Common myeloid progenitor, CD34-positive (primary cell): ENCODE measurements at places on chromosomes 5 and 9.

- peak; percentile 71 for DNase-seq
Measured at GRCh38 chr9:77177894-77178794, 810 bp downstream of the VPS13A start.

GRCh38 chr5:95668216-95668615 lies 14.6 kb downstream of the SPATA9 start:
- no peak for DNase-seq

DNA sequence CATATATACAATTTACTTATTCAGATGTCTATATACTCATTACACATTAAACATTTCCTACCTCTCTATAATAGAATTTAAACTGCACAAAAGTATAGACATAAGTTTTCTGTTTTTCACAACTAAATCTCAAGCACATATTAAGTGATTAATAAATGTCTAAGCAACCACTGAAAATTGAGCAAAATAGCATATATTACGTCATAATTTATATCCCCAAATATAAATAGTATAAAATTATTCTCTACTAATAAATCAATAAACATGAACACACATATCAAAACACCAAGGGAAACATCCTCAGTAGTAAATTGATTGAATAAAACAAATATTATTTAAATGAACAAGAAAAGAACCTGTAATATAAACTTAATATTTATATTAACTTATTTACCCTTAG lies 865.1 kb downstream of the CDH18 start:
- no peak for DNase-seq

DNA sequence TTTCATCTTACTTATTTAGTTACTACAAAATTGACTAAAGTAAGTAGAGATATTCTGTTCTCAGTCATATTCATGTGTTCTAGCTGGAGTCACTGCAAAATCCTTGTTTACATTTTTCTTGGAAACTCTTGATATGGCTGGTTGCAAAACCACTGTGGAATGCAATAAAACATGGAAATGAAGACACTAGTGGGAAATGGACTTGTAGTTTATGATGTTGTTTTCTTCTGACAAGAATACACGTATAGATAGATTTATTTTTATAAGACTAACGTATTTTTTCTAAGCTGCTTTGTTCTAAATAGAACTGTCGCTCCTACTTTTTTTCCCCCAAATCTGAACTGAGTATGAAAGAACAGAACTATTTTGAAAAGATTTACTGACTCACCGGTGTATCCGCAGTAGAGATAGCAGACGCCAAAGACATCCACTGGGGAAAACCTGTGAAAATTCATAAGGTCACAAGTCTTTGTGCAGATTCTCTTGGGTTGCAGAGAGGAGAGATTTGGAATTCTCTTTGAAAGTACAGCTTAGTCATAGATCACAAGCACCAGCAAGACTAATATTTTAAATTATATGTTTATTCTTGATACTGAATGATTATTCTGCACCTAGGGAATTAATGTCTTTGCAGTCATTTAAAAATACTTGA lies 119.6 kb upstream of the TAF11L2 start:
- no peak for DNase-seq

DNA sequence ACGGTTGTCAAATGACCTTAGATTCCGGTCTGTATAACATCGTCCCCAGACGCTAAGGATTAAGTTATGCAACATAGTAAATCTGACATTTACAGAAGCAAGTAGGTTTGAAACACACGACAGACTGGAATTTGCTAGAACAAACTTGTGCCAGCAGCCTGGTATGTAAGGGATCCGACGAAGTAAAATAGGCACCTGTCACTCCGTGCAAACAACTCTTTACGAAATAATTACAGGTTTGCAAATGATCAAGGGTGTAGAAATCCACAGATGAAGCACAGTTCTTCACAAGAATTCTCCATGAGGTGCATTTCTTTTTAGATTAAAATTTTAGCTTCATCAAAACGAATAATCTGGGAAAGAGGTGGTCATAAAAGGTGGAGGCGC lies 508 bp downstream of the MOCS2 start:
- DNase-seq = peak; percentile 34

GRCh38 chr9:92297611-92298010 lies 4.1 kb upstream of the IARS1 start:
- peak; percentile 19 for DNase-seq

GRCh38 chr5:168472329-168472728 lies 13.9 kb upstream of the RARS1 start:
- no peak for DNase-seq

- no peak for DNase-seq
Measured at GRCh38 chr9:89890326-89890980, 285.6 kb downstream of the GADD45G start.

DNA sequence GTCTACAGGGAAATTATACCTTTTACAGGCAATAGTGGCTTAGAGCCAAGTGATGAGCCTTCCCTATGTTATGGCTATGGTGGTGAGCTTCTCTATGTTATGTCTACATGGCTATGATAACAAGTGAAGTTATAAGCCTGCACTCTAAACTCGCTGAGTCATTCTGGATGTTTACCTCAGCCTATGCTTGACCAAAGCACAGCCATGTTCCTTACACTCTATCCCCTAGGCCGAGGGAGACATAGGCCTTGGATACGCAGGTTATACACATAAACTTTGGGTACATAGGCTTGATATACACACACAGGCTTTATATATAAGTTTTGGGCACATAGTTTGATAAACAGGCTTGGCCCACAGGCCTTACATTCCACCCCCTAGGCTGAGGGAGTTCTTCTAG lies 13.8 kb downstream of the DMAC1 start:
- no peak for DNase-seq

GRCh38 chr9:19113964-19114679 lies 11.4 kb upstream of the HAUS6 start:
- DNase-seq = no peak

- no peak for DNase-seq
Measured at GRCh38 chr9:108511307-108511706, 344.5 kb downstream of the ACTL7B start.

DNA sequence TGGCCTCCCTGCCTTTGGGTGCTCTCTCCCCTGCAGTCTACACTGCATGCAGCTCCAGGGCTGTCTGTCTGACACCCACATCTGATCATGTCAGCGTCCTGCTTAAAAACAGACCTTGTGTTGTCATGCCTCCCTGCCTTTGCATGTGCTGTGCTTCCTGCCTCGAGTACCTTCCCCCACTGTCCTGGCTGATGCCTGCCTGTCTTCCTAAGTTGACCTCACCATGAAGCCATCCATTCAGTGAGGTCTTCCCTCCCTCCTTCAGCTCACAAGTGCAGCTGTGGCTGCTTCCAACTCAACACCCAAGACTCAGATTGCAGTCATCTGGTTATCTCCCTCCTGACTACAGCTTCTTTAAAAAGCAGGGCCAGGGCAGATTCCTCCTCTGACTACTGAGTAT lies 5.5 kb downstream of the ANGPTL2 start:
- no peak for DNase-seq

DNA sequence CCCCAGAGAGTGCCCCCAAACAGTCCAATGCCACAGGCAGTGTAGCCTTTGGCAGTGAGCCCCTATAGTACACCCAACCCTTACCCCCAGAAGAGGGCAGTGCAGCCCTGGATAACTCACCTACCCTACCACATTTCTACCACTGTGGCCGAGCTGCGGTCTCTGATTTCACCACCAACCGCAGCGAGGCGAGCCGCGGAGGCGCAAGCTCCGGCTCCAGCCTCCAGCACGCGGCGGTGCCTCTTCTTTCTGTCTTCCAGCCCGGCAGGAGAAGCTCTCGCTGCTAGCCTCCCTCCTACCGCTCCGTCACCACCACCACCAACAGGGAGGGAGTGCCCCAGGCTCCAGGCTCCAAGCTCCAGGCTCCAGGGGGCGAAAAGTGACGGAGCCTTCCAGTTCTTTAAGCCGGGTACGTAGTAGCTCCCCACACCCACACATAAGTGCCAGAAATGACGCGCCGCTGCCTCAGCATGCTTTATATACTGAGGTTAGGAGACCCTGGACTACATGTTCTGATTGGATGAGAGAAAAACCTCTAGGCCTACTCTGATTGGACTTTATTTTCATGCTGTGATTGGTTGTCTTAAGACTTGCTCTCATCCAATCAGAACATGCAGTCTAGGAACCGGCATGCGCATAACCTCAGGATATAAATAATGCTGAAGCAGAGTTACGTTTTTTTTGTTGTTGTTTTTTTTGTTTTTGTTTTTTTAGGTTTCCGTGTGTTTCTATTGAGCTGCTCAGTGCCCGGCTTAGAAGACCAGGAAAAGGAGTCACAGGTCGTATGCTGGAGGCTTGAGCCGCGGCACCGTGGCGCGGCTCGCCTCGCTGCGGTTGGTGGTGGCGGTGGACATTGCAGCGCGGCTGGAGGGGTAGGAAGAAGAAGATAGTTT lies at the start of gene PCAT7:
Gene PCAT7 (plus strand): TSS at position 645 of the 893 bp plus-strand sequence.
- DNase-seq = peak; percentile 76

- DNase-seq = no peak
Measured at GRCh38 chr9:113511047-113511521, 47.6 kb downstream of the RGS3 start.

DNA sequence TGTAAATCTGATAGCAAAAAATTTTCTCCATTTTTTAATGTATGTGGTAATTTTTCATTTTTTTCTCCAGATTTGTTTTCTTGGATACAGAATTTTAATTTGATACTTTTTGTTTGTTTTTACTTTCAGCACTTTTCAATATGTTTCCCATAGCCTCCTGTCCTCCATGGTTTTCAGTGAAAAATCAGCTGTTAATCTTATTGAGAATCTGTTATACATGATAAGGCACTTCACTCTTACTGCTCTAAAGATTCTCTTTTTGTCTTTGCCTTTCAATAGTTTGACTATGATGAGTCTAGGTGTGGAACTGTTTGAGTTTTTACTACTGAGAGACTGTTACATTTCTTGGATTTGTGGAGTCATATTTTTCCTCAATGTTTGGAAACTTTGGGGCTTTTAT lies 455.7 kb upstream of the NUDT12 start:
- DNase-seq = no peak

- DNase-seq = no peak
Measured at GRCh38 chr9:23622396-23622795, 203.6 kb downstream of the ELAVL2 start.

DNA sequence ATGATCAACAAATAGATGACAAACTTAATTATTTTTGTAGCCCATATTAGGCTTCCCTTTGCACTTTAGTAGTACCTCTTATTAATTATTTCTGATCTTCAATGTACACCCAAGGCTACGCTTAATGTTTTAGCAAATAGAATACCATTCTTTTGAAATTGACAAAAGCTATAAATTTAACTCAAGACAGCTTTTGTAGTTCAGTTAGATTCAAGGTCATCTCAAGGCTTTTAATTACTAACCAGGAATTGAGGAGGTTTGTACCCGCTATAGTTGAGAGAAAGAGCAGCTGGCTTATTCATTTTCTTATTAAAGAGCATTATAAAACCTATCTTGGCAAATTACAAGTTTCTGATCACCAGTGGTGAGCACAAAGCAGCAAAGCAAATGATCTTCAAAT lies 15.1 kb downstream of the NR6A1 start:
- no peak for DNase-seq

GRCh38 chr5:88672644-88673252 lies 210.2 kb downstream of the MEF2C start:
- no peak for DNase-seq

DNA sequence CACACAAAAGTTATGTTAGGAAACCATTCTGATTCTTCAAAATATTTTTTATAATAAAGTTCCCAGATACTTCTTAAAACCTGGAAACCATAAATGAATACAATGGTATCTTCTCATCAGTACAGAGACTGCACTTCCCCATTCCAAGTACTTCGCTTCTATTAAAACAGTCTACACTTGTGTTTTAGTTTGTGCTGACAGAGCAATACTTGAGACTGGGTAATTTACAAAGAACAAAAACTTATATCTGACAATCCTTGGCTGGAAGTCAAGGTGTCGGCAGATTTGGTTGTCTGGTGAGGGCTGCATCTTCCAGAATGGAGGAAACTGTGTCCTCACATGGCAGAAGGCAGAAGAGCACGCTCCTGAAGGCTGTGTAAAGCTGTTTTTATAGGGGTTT lies 70.1 kb downstream of the RFX3 start:
- DNase-seq = peak; percentile 19

DNA sequence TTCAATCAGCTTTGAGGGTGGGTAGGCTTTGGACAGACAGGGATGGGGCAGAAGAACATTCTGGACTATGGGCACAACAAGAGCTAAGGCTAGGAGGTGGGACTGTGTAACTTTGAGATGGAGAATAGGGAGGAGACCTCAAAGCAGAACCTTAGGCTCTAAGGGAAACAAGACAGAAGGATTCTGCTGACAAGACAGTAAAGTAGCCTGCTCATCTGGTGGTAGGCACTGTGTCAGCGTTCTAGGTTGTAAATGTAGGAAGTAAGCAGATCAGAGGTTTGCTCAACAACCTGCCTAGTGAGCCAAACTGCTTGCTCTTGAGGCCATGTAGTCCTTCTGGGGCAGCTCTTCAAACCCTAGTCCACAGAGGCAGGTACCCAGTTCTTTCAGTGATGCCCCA lies 15.0 kb upstream of the IL12B start:
- DNase-seq = no peak

- DNase-seq = no peak
Measured at GRCh38 chr9:13113216-13113615, 166.3 kb downstream of the MPDZ start.

DNA sequence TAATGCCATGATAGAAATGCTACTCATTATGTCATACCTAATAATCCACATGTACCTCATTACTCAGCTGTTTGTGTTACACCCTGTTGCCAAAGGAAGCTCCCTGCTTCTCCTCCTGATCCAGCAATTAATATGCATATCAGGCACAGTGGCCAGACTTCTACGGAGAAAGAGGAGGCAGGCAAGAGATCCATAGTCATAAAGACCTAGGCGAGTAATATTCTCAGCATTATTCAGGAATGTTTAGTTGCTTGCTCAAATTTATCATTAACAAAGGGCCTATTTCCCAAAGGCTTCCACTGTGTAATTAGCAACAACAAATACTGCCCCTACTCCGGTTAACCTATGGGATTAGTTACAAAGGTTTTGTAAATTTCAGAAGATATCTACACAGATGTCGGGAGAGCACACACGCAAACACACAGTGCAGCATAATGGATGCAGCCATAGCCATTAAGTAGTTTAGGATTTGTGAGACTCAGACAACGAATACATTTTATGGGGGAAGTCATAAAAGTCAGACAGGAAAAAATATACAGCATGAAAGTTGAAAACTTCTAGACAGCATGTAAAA lies 192.6 kb downstream of the EFNA5 start:
- DNase-seq = no peak

GRCh38 chr5:73998489-73998888 lies 372.5 kb downstream of the ARHGEF28 start:
- DNase-seq = no peak

GRCh38 chr5:39892708-39893107 lies 467.9 kb upstream of the DAB2 start:
- no peak for DNase-seq

GRCh38 chr5:134133995-134134541 lies 19.6 kb downstream of the TCF7 start:
- no peak for DNase-seq

DNA sequence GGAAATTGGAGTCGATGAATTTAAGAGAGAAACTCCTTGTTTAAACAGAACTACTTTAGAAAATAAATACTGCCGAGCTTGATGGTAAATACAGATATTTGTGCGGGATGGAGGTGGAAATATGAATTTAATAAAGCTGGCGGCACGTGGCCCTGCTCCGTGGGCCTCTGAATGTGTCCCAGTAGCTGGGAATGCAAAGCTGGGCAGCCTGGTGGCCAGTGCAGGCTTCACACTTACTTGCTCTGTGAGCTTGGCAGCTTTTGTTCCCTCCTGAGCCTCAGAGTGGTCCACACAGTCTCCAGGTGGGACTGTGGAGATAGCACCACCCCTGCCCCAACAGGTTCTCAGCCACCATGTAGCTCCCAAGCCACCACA lies 45.9 kb downstream of the BARX1 start:
- no peak for DNase-seq
